ENCODE measurements at places on chromosomes 2 and 18. TPM values are rescaled to one million over a fixed set of nuclear protein-coding genes. Genes with fewer than 3 reads are reported as not detected.

Gene SCN3A
- total RNA-seq = 313 TPM

Gene RND3
- 152 TPM for total RNA-seq

Gene DCTN1
- 142 TPM for total RNA-seq

Gene OXER1
- total RNA-seq = 0.31 TPM

Gene NOSTRIN
- total RNA-seq = 7.2 TPM

Gene TLX2
- total RNA-seq = not detected

Gene FBLN7
- total RNA-seq = 2.5 TPM

Data from parietal lobe (tissue), 2 donors.